ENCODE measurements at places on chromosomes 7 and 10. TPM values are rescaled to one million over a fixed set of nuclear protein-coding genes. Genes with fewer than 3 reads are reported as not detected.

- no peak for DNase-seq
- no peak overlapping the region for H3K27ac ChIP-seq
- no peak overlapping the region for H3K4me3 ChIP-seq
- H3K4me1 ChIP-seq: no peaks in the 10 kb centered on the region
- H3K36me3 ChIP-seq: no peaks in the 10 kb centered on the region
These were observed 44.7 kb downstream of the GRK5 start for GRCh38 chr10:119252051-119252465.

DNA sequence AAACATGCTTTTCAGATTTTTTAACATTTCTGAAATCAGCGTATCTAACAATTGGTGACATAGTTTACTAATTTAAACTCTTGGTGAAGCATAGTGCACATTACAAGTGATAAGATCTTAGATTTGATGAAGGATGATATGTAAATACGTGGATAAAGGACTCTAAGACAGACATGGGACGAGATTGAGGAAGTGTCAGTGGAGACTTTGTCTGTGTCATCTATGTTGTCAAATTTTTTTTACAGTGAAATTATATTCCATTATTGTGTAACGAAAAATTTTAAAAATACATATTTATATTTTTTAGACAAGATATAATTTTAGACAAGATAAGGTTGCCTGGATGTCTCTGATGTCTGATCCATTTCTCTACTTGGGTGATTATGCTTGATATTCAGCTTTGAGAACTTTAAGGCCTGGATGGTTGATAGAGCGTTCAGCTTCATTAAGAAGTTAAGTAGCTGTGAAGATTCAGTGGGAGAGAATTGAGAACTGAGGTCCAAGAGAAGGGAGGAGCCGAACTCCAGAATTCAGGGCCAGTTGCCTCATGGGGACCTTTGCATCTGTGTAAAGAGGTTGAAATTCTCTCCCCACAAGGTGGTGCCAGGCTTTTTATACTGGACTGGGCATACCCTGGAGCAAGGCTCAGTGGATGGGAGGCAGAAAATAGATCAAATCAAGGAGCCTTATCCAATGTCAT, 62.7 kb downstream of the KAT6B start:
- no peaks in the 10 kb centered on the region for H3K27me3 ChIP-seq
- H3K4me1 ChIP-seq: no peaks in the 10 kb centered on the region
- no peak overlapping the region for H3K4me3 ChIP-seq
- DNase-seq: no peak

DNA sequence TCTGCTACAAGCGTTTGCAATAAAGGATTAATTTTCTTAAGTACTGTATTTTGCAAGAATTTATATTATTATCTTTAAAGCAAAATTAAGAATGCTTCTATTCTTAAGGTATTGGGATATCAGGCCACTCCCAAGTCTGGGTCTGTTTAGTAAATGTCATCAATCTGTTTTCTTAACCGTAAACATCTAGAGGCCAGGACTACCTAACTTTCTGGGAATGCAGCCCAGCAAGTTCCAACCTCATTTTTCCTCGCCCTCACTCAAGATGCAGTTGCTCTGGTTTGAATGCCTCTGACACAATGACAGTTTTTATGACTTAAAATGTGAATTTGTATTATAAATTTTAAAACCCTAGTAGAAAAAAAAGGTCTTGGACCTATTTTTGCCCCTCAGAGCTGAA, 143.5 kb downstream of the INHBA start:
- no peak overlapping the region for H3K4me3 ChIP-seq
- H3K27ac ChIP-seq: no peak overlapping the region
- H3K4me1 ChIP-seq: no peaks in the 10 kb centered on the region
- DNase-seq: no peak

The ERVW-1 gene
- total RNA-seq: not detected

The SPRN gene
- not detected for total RNA-seq

The AGFG2 gene
- 15.8 TPM for total RNA-seq
